Osteocyte (in vitro differentiated cells): ENCODE measurements at places on chromosomes 7 and 10. TPM values are rescaled to one million over a fixed set of nuclear protein-coding genes. Genes with fewer than 3 reads are reported as not detected.

HMX2 gene
- total RNA-seq: not detected in 2 replicates

PDK4 gene
- 0.56 and 1.1 TPM in 2 replicates for total RNA-seq

SEMA3E gene
- total RNA-seq: 1.6 and 2.5 TPM in 2 replicates

LRRC27 gene
- total RNA-seq: 17.9 and 18.9 TPM in 2 replicates

SLC18A3 gene
- 0.32 and 0.34 TPM in 2 replicates for total RNA-seq
